ENCODE measurements at places on chromosomes 2 and 18.

GRCh38 chr18:50475538-50476193, 84.2 kb upstream of the MAPK4 start:
- no peak for DNase-seq

GRCh38 chr2:45102141-45102540, 92.9 kb upstream of the SIX2 start:
- no peak for DNase-seq

GRCh38 chr2:152055366-152056108, 43.3 kb downstream of the CACNB4 start:
- no peak for DNase-seq

DNA sequence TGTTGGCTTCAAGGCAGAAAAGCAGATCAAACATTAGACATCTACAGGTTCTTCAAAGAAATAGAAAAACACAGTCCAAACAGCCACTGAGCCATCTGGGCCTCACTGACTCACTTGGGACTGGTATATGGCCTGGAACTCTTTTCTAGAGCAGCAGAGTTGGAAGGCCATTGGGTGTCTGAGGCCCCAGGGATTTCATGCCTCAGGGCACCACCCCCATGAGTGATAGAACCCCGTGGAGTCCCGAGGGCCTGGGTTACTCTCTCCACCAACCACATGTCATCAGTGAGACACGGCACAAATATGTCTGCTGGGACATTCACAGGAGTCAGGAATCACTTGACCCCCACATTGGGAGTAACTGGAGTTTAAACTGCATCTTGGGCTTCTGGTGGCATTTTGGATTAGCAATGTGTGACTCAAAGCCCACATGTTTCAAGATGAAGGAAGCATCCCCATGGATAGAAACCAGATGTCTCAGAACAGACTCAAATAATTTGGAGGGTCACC, 44.0 kb downstream of the CAPN13 start:
- DNase-seq: no peak

DNA sequence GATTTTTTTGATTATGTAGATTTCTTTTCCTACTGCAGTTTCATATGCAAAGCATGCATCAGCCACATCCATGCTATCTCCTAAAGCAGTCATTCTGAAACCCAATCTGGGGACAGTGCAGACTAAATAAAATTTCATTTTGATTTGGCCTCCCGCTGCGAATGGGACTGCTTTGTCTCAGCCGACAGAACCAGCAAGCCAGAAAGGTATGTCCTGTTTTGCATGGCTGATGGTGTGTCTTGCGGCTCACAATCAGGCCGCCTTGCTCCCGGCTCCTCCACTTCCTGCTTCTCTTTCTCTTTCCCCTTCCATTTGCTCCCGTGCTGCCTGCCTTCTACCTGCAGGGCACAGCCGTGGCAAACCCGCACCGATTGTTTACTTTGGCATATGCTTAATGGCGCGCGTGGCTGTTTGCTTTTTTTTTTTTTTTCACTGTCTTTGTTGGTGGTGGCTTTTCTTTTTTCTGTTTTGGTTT, 419.6 kb upstream of the POU3F3 start:
- DNase-seq: no peak

DNA sequence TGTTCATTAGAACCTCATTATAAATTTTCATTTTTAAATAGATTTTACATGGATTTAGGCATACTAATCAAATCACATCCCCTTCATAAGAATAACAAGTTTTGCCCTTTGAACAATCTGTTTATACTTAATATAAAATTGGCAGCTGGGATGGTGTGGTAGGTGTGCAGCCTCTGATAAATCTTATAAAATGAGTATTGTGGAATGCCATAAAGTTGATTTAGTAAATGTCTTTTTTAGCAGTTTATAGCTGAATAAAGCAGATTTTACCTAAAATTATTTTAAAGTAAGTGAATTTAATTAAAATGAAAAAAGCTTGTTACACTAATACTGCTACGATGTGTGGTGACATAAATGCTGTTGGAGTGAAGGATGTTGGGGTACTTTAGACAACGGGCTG, 35.5 kb downstream of the VAPA start:
- DNase-seq: no peak

GRCh38 chr2:240234503-240234951, 94.1 kb upstream of the OTOS start:
- no peak for DNase-seq

GRCh38 chr2:53064154-53064553, 703.5 kb upstream of the CHAC2 start:
- DNase-seq: no peak

- no peak for DNase-seq
Observed at GRCh38 chr18:26459340-26459739, 89.0 kb downstream of the KCTD1 start.

GRCh38 chr2:192044496-192044895, 150.2 kb downstream of the TMEFF2 start:
- no peak for DNase-seq

GRCh38 chr18:51890762-51891161, 449.2 kb upstream of the DCC start:
- no peak for DNase-seq

GRCh38 chr2:122307763-122308162, 552.3 kb downstream of the TSN start:
- DNase-seq: no peak

DNA sequence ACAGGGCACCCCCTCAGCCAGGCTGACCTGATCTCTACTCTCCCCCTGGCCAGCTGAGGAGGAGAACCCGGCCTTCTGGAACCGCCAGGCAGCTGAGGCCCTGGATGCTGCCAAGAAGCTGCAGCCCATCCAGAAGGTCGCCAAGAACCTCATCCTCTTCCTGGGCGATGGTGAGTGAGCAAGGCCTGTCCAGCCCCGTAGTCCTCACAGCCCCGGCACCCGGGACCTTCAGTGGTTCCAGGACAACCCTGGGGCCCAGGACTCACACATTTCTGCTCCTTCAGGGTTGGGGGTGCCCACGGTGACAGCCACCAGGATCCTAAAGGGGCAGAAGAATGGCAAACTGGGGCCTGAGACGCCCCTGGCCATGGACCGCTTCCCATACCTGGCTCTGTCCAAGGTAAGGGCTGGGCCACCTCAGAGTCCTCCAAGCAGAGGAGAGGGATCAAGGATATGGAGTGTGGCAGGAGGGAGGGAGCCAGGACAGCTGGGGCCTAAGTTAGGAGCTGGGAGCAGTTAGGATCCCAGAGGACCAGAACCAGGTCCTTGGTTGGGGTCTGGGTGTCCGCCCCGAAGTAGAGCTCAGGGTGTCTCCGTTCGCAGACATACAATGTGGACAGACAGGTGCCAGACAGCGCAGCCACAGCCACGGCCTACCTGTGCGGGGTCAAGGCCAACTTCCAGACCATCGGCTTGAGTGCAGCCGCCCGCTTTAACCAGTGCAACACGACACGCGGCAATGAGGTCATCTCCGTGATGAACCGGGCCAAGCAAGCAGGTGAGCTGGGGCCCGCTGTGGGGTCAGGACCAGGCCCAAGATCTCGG, 555 bp downstream of the ALPI start:
- no peak for DNase-seq

DNA sequence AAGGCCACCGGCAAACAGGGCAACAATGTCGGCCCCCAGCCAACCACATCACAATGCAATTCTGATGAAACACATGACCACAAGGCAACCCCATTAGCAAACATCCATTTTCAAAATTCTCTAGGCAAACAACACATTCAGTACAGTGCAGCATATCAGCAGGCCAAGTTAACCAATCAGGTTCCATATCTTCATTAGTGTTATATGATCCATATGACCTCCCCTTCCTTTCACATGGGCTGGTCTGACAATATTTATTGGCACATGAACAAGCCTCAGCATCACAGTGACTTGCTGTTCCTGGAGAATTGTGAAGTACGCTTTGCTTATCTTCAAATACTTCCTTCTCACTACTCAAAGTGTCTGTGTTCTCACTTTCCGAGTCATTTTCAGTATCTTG, 19.8 kb downstream of the RNF103 start:
- DNase-seq: no peak

- peak; percentile 32 for DNase-seq
Observed at GRCh38 chr2:119659601-119660342, 19.2 kb upstream of the TMEM177 start.

DNA sequence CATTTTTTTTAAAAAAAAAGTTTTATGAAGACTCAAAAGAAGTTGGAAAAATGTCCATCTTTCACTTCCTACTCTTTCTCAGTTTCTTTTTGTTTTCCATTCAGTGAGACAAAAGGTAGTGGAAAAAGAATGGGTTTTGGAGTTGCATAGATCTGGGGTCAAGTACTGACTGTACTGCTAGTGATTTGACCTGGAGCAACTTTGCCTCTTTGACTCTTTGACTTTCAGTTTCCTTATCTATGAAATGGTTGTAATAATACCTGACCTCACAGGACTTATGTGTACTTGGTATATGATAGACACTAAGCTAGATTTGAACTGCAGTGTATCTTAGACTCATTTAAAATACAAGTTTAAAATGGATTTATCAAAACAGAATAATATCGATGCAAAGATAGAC, 3.5 kb upstream of the KCNE4 start:
- no peak for DNase-seq

- DNase-seq: no peak
Observed at GRCh38 chr18:13624563-13625237, 101.7 kb downstream of the FAM210A start.

DNA sequence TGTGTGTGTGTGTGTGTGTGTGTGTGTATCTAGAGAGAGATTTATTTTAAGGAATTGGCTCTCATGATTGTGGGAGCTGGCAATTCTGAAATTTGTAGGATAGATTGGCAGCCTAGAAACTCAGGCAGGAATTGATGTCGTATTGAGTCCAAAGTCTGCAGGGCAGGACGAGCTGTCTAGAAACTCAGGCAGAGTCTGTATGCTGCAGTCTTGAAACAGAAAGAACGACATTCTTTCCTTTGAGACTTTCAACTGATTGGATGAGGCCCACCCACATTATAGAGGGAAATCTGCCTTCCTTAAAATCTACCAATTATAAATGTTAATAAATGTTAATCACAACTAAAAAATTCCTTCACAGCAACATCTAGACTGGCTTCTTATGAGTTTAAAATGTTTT, 436.6 kb upstream of the FANCL start:
- DNase-seq: no peak

Data from CD4-positive, alpha-beta T cell treated with Interleukin-15 for 1 hour (primary cell).